GM18507 (cell line): ENCODE measurements at places on chromosomes 4 and X.

- DNase-seq = no peak
These were observed 46.5 kb upstream of the HPSE start for GRCh38 chr4:83381173-83381572.

GRCh38 chrX:107454302-107454701 lies 4.8 kb downstream of the FRMPD3 start:
- DNase-seq = no peak

- DNase-seq = no peak
These were observed at the start of gene STARD8 for GRCh38 chrX:68647156-68647957. Gene STARD8 (plus strand): TSS chrX:68647666. CDS start chrX:68647883, 217 bp downstream.

- no peak for DNase-seq
These were observed 412.2 kb downstream of the PPP3CA start for GRCh38 chr4:100935090-100935489.

GRCh38 chr4:23614284-23614892 lies 275.5 kb downstream of the PPARGC1A start:
- no peak for DNase-seq

- DNase-seq = no peak
These were observed 114.4 kb downstream of the STK32B start for GRCh38 chr4:5165420-5166369.

DNA sequence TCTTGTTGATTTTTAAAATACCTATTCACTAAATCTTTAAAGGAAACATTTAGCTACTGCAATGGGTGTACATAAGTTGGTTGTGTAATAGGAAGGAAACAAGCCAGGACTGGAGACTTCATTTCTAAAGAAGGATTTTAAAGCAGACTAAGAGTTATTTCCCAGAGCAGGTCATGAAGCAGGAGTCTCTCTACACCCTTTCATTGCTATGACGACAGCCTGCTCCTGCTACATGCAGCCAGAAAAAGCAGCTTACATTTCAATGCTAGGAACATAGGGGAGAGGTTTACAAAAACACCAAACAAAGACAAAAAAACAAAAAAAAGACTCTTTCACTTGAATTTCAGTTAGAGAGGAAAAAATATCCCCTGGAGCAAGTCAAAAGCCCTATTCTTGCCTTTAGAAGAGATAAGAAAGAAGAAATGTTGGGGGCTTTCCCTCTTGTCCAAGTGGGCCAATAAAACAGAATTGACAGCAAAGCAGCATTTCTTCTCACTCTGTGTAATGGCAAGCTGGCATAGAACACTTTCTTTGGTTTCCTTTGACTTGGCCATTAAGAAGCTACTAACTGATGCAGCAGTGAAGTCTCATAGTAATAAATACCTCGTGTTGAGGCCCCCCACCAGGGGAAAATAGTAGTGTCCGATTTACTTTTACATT lies 3.4 kb downstream of the SPARCL1 start:
- no peak for DNase-seq

- no peak for DNase-seq
These were observed 8.0 kb upstream of the MSL3 start for GRCh38 chrX:11750046-11750445.
